ENCODE measurements at places on chromosomes 13 and 19.

- DNase-seq: no peak
Observed at GRCh38 chr19:16452325-16452724, 19.4 kb downstream of the EPS15L1 start.

DNA sequence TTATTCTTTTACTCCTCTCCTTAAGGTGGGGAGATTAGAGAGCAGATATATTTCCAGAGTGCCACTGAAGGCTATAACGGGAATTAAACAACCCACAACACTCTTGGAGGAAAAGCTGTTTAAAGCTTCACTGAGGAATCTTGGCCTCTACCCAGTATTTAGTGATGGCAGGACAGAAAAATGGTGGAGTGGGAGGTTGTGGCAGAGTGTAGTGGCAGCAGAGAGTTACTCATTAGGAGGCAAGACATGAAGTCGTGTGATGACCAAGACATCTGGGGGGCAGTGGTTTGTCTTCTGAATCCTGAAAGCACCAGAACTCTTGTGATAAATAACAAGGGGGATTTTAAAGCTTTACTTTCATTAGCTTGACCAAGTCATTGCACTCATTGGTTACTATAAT lies 563.5 kb upstream of the SLITRK5 start:
- no peak for DNase-seq

GRCh38 chr19:46602392-46603194 lies 1.5 kb downstream of the CALM3 start:
- no peak for DNase-seq

DNA sequence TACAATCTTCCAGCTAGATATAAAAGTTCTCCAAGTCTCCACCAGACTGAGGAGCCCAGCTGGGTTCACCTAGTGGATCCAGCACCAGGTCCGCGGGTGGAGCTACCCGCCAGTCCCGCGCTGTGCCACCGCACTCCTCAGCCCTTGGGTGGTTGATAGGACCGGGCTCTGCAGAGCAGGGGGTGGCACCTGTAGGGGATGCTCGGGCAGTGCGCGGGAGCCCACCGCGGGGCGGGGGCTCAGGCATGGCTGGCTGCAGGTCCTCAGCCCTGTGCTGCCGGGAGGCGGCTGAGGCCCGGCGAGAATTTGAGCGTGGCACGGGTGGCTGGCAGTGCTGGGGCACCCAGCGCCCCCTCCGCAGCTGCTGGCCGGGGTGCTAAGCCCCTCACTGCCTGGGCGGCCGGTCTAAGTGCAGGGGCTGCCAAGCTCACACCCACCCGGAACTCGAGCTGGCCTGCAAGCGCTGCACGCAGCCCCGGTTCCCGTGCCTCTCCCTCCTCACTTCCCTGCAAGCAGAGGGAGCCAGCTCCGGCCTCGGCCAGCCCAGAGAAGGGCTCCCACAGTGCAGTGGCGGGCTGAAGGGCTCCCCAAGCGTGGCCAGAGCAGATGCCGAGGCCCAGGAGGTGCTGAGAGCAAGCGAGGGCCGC lies 542.8 kb upstream of the PCDH9 start:
- no peak for DNase-seq

DNA sequence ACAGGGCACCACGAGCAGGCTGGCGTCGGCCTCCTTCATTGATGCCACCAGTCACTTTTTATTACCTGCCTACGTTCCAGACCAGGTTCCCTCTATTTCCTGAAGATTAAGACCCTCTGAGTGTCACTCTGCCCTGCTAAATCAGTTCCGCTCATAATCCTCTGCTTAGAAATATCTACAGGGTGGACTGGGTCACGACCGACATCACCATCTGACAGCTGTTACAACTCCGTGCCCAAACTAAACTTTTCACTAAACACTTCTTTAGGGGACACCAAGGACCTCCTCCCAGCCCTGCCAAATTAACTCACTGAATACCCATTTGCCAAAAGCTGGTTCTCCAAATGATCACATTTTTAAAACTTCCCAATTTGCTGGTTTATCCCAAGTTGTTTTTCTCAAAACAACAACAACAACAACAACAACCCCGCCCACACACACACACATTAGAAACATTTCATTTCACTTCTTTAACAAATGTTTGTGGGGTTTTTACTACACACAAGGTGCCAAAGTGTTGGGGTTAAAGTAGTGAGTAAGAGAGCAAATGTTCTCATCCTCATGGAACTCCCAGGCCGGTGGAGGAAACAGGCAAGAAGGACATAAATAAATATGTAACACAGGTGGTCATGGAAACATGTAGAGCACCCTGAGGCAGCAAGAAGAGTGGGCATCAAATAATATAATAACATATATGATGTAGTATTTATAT lies 72.0 kb upstream of the PEG3 start:
- DNase-seq: no peak

DNA sequence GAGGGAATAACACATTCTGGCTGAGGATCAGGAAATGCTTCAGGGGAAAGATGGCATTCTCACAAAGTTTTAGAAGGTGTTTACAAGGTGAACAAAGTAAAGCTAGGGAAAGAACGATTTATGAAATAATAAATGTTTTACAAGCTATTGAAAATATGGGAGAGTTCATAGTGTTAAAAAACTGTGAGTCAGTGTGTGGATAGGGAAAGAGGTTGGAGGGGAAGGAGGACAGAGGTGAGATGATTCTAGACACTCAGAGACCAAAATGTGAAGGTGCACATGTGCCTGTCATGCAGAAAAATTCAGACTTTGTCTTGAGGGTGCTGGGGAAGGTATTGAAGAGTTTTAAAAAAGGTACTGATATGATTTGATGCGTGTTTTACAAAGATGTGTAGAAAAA lies 476.1 kb downstream of the TDRD3 start:
- DNase-seq: no peak

- no peak for DNase-seq
Observed at GRCh38 chr13:30816736-30817135, 81.4 kb downstream of the ALOX5AP start.

DNA sequence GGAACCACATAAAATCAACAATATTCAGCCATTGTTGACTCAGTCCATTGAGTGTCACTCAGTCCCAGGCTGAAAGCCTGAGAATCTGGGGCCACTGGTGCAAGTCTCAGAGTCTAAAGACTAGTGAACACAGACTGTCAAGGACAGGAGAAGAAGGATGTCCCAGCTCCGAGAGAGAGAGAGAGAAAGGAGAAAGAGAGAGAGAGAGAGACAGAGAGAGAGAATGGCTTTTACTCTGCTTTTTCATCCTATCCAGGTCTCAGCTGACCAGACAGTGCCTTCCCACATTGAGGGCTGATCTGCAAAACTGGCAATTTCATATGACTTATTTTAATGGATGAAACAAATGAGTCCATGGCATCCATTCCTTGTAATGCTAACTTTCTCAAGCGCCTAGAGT lies 984.1 kb downstream of the UQCRFS1 start:
- DNase-seq: no peak

DNA sequence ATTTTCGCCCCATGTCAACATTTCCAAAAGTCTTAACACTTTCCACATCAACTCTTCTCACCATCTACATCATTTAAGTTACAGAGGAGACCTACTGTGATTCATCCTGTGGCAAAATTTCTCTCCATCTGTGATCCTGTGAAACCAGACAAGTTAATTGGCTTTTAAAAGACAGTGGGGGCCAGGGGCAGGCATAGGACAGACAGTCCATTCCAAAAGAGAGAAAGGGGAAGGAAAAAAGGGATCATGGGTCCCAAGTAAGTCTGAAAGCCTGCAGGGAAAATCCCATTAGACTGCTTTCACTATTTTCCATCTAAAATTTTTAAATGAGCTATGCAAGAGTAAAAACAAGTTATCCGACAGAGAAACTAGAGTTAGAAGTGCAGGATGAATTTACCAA lies 121.0 kb downstream of the MRPL57 start:
- DNase-seq: no peak

DNA sequence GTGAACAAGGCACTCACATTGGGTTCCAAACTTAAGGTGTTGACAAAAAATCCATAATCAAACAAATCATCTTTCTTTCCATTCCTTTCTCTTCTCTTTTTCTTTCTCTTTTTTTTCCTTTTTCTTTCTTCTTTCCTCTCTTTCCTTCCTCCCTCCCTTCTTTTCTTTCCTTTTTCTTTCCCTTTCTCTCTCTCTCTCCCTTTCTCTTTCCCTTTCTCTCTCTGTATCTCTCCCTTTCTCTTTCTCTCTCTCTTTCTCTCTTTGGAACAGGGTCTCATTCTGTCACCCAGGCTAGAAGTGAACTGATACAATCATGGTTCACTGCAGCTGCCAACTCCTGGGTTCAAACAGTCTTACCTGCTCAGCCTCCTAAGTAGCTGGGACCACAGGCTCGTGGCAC lies 12.5 kb downstream of the C19orf18 start:
- DNase-seq: no peak

- no peak for DNase-seq
Observed at GRCh38 chr13:24267801-24268200, 41.6 kb upstream of the C1QTNF9 start.

GRCh38 chr13:22137361-22138050 lies 466.6 kb downstream of the FGF9 start:
- DNase-seq: no peak

DNA sequence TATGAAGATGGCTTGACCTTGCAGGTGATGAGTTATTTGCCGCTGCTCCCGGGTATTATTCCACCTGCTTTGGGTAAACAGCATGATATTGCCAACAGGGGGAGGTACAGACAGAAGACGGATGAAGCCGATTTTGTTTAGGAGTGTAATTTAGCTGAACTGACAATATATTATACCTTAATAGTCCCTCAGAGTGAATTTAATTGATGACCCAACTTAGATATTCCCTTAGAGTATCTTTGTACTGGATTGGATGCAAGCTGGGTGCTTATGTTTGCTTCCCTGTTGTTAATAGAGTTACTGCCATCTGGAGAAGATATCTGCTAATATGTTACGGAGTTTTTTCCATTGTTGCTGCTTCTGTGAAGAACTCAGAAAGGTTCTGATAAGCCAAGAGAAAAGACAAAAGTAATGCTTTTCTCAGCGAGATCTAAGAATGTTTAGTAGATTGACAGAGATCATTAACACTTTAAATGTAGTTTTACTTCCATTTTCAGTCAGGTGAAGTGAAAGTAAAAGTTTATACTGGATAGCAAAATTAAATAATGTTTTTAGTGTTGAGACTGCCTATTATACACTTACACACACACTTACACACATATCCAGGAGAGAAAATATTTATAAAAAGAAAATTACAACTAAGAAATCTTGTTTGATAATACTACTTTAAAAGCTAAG lies 2220.8 kb upstream of the PCDH20 start:
- DNase-seq: no peak

GRCh38 chr19:47130589-47131227 lies at the start of gene SAE1:
SAE1 (plus strand) TSS chr19:47130835; CDS start chr19:47130931, 96 bp downstream.
- peak; percentile 82 for DNase-seq

GRCh38 chr19:58277197-58277596 lies 1.6 kb upstream of the ZNF8 start:
- no peak for DNase-seq

DNA sequence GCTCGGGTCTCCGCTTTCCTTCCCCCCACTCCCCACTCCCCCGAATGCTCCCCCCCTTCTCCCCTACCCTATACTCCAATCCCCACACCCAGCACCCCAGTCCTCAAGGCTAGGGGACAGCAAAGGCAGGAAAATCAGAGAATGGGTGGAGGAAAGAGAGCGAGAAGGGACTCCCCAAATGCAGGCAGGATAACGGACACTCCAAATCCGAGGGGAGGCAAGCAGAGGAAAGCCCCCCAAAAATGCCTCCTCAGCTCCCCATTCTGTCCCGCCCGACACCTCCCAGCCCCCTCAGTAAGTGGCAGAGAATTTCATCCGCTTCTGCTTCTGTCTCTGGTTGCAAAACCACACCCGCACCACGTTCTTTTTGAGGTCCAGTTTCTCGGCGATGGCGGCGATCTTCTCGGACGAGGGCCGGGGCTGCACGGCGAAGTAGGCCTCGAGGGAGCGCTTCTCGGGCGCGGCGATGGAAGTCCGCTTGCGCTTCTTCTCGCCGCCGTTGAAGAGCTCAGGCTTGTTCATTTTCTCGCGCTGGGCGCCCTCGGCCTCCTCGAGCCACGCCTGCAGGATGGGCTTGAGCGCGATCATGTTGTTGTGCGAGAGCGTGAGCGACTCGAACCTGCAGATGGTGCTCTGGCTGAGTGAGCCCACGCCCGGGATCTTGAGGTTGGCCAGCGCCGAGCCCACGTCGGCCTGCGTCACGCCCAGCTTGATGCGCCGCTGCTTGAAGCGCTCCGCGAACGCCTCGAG lies 2.1 kb downstream of the POU4F1 start:
- DNase-seq: no peak

- no peak for DNase-seq
Observed at GRCh38 chr13:42728507-42729180, 52.7 kb upstream of the FAM216B start.

DNA sequence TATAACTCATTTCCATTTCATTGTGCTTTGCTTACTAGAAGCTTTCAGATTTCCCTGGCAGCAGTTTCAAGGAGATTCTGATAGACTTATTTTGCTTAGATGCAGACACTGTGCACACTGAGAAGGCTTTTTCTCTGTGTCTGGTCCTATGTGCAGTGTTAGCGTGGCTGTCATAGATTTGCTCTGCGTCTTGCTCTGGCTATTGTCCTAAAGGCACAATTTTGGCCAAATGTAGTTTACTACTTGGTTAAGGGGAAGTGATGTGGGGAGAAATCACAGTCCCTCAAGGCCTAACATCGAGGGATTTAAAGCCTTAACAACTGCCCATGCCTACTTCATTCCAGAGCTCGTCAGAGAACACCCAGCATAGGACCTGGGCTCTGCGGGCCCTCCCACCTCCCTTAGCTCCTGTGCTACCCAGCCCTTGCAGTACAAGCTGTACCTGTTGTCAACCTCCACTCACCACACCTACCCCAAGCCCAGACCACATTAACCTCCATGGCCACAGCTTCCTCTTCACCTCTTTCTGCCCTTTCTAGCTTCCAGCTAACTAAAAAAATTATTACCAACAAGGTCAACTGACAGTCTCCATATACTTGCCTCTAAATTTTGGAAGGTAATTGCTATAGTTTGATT lies 38.9 kb upstream of the KATNAL1 start:
- peak; percentile 16 for DNase-seq

DNA sequence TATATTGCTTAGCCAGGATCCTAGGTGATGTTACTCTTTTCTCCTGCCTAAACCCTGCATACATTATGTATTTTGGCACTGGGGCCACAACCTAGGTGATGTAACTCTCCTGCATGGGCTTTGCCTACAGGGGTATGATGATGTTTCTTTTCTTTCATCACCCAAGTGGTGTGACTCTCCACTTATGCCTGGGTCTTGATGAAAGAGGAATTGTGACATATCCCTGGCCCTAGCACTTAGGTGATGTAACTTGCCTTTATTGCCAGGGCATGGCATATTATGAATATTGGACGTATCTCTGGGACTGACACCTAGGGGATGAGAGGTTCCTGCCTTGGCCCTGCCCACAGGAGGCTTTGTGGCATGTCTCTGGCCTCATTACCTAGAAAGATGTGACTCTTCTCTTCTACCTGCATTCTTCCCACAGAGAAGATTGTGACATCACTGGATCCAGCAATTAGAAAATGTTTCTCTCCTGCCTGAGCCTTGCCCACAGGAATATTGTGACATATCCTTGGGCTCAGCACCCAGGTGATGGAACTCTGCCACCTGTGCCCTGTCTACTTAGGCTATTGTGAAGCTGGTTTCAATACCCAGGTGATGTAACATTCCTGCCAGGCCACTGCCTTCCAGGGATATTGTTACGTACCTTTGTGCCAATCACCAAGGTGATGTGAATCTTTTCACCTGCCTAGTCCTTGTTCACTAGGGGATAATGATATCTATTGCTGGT lies 27.3 kb upstream of the ZNF254 start:
- no peak for DNase-seq

GRCh38 chr13:76861859-76862258 lies 24.3 kb downstream of the KCTD12 start:
- no peak for DNase-seq

- DNase-seq: no peak
Observed at GRCh38 chr19:39223703-39224279, 19.7 kb upstream of the SYCN start.

- no peak for DNase-seq
Observed at GRCh38 chr13:71879129-71879535, 12.1 kb upstream of the DACH1 start.

Data from stimulated activated CD8-positive, alpha-beta memory T cell treated with anti-CD3 and anti-CD28 coated beads, Interleukin-12 subunit alpha, Interleukin-12 subunit beta, amount 100 ng/mL, for 1 hour (primary cell).